ENCODE measurements at places on chromosomes 3 and 15.

DNA sequence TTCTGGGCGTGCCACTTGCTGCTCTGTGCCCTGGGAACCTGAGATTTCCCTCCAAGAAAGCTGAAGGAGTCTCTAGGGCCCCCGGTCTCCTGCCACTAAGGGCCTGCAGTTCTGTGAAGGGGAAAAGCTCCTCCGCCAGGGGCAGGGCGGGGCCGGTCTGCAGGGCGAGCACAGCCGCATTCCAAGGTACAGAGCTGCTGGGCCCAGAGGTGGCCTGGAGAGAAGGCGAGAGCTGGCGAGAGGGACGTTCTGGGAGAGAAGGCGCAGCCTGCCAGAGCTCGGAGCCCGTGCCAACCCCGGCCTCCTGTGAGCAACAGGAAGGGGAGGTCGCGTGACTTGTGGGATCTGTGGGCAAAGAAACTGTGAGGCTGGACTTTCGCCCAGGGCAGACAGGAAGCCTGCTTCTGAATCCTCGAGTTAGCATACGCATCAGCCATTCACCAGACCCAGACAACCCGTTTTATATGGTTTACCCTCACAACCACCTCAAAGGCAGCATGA is 500.4 kb downstream of the SHQ1 start:
- peak; percentile 46 for DNase-seq

- no peak for DNase-seq
Measured at GRCh38 chr3:120156699-120157098, 62.5 kb upstream of the GSK3B start.

- no peak for DNase-seq
Measured at GRCh38 chr3:45772341-45773035, 23.8 kb downstream of the SLC6A20 start.

DNA sequence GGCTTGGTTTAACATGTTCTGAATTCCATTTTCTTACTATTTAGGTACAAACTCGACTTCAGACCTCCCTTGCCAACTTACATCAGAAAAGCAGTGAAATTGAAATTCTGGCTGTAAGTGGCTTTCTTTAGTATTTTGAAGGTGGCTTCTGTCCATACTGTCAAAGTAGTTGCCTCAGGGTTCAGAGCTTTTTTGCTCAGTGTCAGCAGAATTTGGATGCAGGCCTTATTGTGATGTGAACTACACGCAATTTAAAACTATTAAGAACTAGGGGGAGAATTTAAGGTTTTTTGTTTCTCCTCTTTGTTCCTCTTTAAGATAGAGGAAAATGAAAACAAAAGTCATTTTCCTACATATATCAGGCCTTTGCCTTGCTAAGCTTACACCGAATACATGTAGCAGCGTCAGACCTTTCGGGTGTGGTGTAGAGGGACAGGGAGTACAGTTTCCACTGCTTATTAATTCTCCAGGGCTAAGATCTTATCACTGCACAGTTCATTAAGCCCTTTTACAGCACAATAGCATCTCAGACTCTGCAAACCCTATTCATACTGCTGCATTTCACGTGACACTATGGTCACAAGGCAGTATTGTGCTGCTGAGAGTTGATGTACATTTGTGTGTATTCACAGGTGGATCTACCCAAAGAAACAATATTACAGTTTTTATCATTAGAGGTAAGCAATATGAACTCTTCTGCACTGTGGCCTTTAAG is 6.7 kb downstream of the SRP14 start:
- DNase-seq = no peak

- peak; percentile 11 for DNase-seq
Measured at GRCh38 chr3:130916507-130917167, 22.8 kb downstream of the ATP2C1 start.

- DNase-seq = no peak
Measured at GRCh38 chr3:152197451-152197850, 71.3 kb upstream of the MBNL1 start.

GRCh38 chr15:61807281-61807929 is 252.8 kb downstream of the VPS13C start:
- no peak for DNase-seq

All from GM20000 (cell line).